ENCODE measurements at places on chromosomes 2 and 18.

DNA sequence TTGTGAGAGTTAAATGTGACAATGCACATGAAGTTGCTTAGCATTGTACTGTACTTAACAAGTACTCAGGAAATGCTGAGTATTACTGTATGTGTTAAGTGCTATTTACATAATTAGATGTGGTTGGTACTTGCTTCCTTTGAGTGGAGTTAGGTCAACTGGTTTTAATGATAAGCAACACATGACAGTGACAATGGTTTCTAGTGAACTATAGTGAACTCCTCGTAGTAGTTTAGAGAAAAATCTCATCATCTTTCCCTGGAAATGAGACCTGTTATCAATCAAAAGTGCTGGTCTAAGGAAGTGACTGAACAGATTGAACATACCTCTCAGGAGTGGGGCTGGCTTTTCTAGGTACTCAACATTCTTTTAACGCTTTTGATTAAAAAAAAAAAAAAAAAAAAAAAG lies 29.2 kb upstream of the ZDBF2 start:
- no peak for DNase-seq

GRCh38 chr18:56307354-56308170 lies 330.8 kb downstream of the TXNL1 start:
- no peak for DNase-seq

GRCh38 chr2:41930807-41931566 lies 116.8 kb upstream of the PKDCC start:
- no peak for DNase-seq

DNA sequence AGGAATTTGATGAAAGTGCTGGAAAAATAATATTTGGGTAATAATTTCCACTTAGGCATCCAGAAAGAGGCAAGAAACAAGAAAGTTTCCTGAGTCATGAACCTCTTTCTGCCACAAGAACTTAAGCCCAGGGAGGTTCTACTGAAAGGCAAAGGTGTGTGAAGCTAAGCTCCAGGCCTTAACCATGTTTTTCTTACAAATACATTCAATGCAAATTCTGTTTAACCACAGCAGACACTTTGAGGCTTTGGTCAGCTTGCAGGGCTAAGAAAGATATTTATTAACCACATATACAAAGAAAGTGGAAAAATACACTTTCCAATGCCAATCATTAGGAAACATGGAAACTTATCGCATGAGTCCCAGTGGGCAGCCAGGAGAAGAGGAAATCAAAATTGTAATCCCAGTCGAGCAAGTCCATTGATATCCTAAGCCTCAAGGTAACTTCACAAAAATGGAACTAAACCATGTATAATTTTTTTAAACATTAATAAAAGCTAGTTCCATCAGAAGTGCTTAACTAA lies 68.3 kb downstream of the PIEZO2 start:
- DNase-seq: no peak

GRCh38 chr18:22667616-22668422 lies 250.1 kb upstream of the CTAGE1 start:
- DNase-seq: no peak

- DNase-seq: no peak
Measured at GRCh38 chr2:181725476-181725875, 45.2 kb upstream of the NEUROD1 start.

- DNase-seq: no peak
Measured at GRCh38 chr18:32777049-32777448, 4.2 kb upstream of the KLHL14 start.

- DNase-seq: no peak
Measured at GRCh38 chr2:152564754-152565551, 152.3 kb downstream of the PRPF40A start.

DNA sequence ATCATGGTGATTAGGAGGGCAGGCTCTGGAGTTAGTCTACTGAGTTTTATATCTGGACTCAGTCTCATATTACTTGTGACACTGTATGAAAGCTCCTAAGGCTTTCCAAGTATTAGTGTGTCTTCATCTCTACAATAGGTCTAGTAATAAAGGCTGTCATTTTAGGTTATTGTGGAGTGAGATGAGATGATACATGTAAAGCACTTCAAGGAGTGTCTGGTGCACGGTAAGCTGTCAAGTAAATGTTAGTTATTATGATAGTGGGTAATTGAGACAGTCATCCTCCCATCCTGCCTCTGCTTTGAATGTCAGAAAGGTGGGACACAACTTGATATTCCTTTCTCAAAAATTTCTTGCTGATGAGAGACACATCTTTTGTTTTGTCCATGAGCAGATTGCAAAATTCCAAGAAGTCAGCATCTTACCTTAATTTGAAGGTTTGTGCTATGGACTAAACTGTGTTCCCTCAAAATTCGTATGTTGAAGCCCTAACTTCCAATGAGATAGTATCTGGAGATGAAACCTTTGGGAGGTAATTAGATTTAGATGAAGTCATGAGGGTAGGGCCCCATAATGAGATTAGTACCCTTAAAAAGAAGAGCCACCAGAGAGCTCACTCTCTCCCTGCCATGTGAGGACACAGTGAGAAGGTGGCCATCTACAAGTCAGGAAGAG lies 41.4 kb upstream of the UPP2 start:
- no peak for DNase-seq

DNA sequence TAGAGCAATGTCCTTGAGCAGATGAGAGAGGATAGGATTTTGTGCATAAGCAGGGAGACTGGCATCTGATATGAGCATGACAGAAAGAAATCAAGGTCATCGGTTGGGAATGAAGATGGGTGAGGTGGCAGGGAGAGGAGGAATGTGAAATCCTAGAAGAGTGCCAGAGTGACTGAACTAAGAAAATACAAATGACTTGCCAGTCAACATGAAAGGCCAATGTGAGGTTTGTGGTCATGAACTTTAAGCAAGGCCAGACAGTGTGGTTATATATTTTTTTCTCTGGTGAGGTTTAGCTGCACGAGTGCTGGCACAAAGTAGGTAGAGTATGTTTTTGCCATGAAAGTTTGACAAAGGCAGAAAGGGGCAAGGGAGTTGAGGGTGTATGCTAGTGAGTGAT lies 21.2 kb downstream of the QPCT start:
- DNase-seq: no peak

DNA sequence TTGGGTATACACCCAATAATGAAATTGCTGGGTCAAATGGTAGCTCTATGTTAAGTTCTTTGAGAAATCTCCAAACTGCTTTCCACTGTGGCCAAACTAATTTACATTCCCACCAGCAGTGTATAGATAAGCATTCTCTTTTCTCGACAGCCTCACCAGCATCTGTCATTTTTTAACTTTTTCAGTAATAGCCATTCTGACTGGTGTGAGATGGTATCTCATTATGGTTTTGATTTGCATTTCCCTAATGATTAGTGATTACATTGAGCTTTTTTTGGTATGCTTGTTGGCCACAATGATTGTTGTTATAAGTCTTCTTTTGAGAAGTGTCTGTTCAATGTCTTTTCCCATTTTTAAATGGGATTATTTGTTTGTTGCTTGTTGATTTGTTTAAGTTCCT lies 50.4 kb upstream of the EPAS1 start:
- no peak for DNase-seq

GRCh38 chr2:172021074-172021931 lies 21.6 kb downstream of the METAP1D start:
- no peak for DNase-seq

GRCh38 chr18:61435064-61435652 lies 101.9 kb downstream of the CDH20 start:
- no peak for DNase-seq

- DNase-seq: no peak
Measured at GRCh38 chr2:34215174-34215573, 616.1 kb upstream of the FAM98A start.

DNA sequence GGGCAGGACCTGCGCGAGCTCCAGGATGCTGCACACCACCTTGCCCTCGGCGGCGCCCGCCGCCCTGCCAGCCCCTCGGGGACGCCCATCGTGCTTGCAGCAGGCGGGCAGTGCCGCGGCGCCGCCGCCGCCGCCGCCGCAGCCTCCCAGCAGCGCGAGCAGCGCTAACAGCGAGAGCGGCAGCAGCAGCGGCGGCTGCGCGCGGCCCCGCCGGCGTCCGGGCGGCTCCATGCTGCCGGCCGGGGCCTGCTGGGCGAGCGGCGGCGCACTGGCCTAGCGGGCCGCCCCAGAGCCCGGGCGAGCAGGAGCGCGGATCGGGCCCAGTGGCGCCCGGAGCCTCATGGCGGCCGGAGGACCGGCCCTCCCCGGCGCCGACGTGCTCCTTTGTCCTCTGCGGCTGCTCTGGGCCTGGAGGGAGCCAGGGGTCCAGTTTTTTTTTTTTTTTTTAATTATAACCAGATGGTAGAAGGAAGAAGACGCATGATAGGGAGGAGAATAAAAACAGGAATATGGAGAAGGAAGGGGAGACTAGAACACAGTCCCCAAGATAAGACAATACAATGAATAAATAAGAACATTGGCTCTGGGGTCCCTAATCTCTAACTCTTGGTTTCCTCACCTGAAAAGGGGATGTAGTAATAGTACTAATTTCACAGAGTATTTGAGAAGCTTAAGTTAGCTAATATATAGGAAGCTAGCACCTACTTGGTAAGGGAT lies 17.1 kb upstream of the ANKRD62 start:
- DNase-seq: peak; percentile 32

DNA sequence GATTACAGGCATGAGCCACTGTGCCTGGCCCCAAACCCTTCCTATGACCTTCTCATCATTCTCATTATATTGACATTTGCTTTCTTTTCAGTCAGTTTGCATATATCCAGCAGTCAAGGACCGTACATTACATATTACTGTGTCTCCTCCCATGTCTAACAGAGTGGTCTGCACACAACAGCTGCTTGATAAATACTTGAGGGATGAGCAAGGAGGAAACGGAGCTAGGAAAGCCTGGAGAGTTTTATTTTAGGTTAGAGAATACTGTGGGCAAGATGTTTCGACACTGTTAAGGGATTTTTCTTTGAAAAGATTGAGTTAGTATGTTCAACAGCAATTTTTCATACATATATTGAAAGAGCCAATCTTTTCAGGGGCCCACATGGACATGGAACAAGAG lies 76.2 kb upstream of the CHRNA1 start:
- DNase-seq: no peak

DNA sequence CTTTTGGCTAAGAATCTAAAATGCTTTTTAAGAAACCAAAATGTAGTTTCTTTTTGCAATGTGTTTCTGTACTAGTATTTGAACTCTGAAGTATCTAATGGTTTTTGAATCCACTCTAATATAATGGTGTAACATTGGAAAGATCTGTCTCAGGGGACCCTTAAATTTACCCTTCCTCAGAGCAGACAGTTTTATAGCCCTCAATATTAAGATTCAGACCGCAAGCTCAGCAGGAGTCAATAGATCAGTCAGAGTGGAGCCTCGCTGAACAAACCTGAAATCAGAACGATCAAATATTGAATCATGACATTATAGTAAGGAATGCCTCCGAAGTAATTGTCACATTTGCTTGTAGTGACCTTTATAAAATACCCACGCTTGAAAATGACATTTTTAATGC lies 18.3 kb downstream of the SGPP2 start:
- DNase-seq: no peak

Measured in heart right ventricle (tissue), 16 donors.